GM12892 (cell line): ENCODE measurements at places on chromosomes 3 and 15.

DNA sequence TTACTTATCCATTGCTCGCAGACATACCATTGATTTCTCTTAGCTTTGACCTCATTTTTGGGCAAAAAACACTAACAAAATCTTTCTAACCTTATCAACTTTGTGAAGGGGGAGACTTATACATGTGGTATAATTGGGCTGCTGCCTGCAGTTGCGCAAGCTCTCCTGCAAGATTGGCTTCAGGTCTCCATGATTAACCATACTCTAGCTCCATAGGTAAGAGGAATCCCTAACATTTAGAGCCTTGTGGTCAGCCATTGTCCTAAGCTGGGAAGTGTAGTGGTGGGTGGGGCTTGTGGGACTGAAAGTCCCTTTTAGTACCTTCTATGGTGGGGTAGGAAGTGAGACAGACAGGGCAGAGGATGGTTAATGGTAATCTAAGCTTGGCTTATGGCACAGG is 179.6 kb upstream of the THRB start:
- DNase-seq, result no peak

GRCh38 chr3:20250786-20251185 is 64.8 kb upstream of the SGO1 start:
- no peak for DNase-seq

DNA sequence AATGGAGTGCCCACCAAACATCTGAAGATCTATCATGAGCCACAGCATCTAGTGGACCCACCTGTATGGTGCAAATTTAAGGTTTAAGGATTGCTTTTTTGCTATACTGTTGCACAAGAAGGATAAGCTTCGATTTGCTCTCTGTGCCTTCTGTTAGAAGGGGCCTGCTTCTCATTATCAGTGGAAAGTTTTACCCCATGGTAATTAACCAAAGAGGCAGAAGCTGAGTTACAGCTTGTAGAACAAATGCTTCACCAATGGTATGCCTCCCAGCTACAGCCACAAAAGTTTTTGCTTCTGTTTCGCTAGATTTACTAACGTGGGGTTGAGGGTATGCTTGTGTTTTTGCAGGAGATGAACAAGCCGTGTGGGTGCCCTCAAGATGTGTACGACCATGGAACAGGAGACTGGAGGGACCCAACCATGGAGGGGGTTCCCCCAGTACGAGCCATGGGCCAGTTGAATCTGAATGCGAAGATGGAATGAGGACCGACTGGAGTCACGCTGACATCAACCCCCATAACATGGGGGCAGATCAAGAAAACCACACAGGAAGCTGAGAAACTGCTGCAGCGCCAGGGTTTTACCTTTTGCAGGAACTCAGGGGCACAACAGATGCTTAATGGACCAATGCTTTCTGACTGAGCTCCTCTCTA is 43.5 kb downstream of the ACAD9 start:
- no peak for DNase-seq

DNA sequence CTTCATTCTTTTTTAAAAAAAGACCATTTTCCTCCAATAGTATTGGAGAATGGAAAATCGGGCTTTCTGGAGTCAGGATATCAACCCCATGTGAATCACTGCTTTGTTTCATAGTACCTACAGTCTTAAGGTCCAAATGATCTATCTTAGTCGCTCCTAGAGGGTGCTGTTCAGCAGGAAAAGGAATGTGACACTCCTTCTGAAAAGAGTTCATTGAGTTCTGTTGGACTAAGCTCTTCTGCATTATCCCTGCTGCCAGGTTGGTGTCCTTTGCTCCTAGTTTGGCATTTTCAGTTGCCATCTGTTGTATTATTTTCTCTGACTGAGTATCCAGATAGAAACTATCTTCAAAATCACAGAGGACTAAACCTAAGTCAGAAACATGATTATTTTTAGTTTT is 57.2 kb downstream of the POLQ start:
- DNase-seq, result no peak

- peak; percentile 22 for DNase-seq
Measured at GRCh38 chr15:31799715-31800321, 230.5 kb upstream of the CHRNA7 start.

- no peak for DNase-seq
Measured at GRCh38 chr3:71008350-71008935, 575.1 kb downstream of the FOXP1 start.

GRCh38 chr3:140238646-140239314 is 303.8 kb downstream of the CLSTN2 start:
- no peak for DNase-seq

DNA sequence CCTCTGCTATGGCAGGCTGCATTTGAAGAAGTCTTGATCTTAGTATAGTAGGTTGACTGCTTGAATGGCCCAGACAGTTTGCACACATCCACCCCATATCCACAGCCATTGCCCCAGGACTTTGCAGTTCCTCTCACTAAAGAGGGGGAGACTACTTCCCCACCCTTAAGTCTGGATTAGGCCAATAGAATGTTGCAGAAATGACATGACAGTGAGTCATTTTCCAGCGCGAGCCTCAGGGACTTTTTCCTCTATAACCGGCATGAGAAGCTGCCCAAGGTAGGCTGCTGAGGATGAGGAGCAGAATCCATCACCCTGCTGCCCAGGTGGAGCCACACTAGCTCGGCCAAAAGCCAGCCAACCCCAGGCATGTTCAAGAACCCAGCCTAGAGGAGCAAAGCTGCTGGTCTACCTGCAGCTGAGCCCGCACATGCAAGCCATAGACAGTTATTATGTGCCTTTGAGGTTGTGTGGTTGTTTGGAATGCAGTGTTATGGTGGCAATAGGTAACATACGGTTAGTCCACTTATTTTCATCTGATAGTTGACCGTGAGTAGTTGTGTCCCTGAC is 113.9 kb downstream of the TLE3 start:
- no peak for DNase-seq

DNA sequence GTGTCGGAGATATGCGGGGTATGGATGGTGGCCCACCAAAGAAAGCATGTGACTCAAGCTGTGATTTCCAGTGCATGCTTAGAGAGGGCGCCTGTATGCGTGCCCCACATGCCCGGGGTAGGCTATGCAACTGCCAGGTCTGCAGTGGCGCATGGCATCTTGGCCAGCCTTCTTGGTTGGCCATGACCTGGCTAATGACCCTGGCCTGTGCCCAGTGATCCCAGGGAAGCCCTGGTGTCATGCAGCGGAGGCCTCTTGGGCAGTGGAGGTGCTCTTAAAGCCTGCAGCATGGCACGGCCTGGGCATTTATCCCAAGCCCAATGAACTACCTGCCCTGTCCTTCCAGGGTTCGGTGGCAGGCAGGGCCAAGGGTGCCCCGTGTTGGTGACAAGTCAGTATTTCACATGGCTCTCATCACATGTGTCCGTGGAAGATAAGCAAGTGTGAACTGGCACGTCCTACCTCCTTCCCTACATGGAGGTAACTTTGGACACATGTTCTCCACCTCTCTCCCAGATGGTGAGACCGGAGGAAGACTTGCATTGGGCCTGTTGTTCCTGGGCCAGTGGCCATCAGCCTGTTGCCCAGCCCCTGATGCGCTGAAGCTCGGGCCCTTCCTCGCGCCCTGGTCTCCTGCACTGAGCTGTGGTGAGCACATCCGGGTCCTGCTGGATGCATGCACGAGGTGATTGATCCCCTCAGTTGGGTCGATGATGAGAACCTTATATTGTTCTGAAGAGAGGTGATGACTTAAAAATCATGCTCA is 192.0 kb downstream of the UBE3A start:
- DNase-seq, result peak; percentile 5
